ENCODE measurements at places on chromosomes 3 and 15.

DNA sequence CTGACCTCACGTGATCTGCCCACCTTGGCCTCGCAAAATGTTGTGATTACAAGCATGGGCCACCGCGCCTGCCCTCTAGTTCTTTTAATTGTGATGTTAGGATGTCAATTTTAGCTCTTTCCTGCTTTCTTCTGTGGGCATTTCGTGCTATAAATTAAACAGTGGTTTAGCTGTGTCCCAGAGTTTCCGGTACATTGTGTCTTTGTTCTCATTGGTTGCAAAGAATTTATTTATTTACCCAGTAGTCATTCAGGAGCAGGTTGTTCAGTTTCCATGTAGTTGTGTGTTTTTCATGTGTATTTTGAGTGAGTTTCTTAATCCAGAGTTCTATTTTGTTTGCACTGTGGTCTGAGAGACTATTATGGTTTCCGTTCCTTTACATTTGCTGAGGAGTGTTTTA is 30.1 kb downstream of the MYRIP start:
- DNase-seq, result no peak

DNA sequence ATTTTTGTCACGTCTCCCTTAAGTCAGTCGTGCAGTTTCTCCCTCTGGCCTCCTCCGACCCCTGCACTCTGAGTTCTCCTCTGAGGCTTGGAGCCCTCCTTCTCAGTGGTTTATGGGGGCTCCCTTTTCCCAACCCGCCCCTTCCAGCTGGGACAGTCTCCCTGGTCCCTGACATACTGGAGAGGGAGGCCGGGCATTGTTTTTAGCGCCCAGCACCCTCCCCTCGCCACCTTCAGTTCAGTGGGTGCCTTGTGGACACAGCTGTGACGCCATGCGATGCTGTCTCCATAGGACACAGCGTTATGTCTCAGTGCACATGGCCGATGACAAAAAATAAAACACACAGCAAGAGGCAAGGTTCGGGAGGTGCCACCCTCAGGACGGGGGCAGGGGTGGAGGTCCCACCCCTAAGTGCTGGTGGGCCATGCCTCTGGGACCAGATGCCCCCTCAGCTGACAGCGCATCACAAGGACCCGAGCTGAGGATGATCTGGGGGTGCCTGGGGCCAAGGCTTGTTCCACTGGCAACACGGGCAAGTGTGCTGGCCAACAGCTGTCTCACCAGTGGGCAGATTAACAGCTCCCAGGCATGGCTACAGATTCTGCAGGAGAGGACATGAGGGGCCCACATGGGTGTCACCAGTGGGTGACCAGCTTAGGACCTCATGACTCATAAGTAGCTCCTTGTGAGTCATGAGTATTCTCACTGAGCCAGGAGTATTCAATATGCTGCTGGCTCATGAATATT is 81.6 kb downstream of the PLXNA1 start:
- no peak for DNase-seq

GRCh38 chr3:82294609-82295008 is 533.2 kb upstream of the GBE1 start:
- DNase-seq, result no peak

DNA sequence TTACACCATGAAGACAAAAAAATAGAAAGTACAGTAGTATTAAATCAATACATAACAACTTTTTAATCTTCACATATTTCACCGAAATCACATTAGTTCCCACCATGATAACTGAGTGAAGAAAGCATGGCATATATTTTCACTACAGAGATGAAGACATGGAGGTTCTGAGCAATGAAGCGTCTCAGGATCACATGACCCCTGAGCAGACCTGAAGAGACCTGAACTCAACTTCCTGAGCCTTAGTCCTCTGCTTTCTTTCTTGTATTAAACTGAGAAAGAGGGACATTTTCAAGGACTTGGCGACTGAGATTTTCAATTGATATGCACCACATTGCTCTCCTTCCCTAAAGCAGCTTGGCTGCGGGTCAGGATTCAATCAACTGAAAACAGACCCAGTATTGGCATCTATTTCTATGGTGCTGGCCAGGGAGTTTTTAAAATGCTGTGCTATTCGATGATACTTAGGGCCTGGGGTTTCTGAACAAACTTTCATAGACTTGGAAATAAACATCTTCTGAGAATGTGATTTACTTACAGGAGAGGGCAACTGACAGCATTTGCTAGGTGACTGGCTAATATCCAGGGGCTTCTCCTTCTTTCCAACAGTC is 165.1 kb downstream of the LSAMP start:
- no peak for DNase-seq

GRCh38 chr3:61450866-61451265 is 110.5 kb upstream of the PTPRG start:
- DNase-seq, result no peak

DNA sequence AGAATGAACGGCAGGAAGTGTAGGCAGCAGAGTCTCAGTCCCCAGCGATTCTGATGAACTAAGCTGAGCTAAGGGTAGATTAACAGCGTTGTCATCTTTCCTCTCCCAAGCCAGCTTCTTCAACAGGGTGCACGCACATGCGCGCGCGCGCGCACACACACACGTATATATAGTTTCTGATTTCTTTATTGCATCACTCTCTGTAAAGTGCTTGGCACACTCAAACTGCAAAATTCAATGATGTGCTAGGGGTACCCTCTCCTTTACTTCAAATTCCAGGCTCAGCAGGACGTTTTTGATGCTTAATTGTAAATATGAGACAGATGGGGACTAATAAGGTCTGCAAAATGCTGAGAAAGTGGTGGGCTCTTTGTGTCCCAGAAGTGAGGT is 26.1 kb upstream of the VPS8 start:
- DNase-seq, result no peak

- DNase-seq, result no peak
These were observed 135.0 kb downstream of the STAG1 start for GRCh38 chr3:136617198-136617597.

DNA sequence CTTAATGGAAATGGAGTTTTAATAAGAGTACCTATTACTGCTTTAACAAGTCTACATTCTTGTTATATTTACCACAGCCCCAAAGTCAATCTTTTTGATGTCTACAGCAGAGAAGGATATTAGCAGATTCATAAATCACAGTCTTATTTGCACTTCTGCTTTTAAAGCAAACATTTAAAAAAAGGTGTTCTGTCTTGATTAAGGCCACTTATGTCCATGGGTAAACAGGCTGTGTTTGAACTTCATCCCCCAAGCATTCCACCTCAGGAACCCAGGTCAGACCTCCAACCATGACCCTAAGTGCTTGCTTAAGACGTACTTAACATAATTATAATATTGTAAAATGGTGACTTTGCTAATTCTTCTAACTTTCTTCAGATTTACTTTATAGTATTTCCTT is 113.4 kb downstream of the CMSS1 start:
- DNase-seq, result no peak

DNA sequence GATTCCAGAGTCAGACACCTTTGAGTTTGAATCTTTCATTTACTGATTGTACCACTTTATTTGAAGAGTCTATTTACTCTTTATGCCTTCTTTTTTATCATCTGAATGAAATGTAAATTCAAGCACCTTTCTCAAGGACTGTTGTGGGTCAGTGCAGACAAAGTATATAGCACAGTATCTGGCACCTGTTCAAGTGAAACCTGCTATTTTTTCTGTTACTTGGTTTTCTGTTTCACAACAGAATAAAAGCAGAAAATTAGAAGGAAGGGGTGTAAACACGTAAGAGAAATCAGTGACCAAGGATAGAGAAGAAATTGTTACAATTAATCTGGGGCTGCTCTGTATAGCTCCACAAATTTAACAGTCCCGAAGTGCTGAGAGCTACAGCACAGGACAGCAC is 357.4 kb downstream of the RSL24D1 start:
- no peak for DNase-seq

DNA sequence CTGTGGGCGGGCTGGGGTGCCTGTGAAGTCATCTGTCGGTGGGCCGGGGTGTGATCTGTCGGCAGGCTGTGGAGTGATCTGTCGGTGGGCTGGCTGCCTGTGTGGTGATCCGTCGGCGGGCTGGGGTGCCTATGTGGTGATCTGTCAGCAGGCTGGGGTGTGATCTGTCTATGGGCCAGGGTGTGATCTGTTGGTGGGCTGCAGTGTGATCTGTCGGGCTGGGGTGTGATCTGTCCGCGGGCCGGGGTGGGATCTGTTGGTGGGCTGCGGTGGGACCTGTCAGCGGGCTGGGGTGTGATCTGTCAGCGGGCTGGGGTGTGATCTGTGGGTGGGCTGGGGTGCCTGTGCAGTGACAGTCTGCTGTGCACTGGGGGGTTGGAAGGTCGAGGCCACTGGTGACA is 204.5 kb downstream of the XXYLT1 start:
- DNase-seq, result peak; percentile 3

GRCh38 chr3:156817646-156818272 is 8.4 kb upstream of the LEKR1 start:
- no peak for DNase-seq

GRCh38 chr3:24167429-24167828 is 222.3 kb downstream of the NR1D2 start:
- no peak for DNase-seq

- no peak for DNase-seq
These were observed 87.5 kb upstream of the GOLGA6B start for GRCh38 chr15:72566973-72567372.

DNA sequence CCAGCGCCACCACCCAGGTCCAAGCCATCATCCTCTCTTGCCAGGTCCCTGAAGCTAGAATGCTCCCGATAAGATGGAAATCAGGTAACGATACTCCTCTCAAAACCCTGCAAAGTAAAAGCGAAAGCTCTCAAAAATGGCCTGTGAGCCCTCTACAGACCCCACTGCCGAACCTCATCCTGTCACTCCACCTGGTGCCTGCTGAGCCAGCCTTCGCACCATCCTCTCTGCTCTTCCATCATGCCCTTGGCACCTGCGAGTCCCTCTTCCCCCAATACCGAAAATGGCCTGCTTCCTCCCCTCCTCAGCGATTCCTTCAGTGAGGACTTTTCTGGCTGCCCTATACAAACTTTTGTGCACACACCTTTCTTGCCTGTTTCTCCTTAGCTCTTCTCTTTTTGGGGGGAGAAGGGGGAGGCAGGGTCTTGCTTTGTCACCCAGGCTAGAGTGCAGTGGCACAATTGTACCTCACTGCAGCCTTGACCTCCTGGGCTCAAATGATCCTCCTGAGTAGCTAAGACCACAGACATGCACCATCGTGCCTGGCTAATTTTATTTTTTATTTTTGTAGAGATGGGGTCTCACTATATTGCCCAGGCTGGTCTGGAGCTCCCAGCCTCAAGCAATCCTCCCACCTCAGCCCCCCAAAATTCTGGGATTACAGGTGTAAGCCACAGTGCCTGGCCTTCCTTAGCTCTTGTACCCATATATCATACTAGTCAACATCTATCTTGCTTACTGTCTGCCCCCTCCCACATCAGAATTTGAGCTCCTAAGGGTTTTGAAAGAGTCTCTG is 3.0 kb downstream of the IDH2 start:
- DNase-seq, result no peak

DNA sequence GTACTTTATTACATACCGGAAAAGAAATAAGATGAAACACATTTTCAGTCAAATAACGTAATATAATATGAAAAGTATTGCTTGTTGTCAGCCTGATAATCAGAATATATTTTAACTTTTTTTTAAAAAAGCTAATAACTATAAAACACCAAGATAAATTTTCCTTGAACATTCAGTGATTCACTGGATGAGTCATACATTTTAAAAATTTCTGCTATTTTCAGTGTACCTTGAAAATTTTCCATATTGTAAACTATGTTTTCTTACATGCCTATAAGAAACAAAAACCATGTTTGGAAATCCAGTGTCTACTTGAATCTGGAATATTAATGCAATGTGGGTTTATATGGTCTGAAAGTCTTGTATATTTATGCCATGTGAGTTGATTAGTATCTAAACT is 36.3 kb upstream of the MEIS2 start:
- no peak for DNase-seq

DNA sequence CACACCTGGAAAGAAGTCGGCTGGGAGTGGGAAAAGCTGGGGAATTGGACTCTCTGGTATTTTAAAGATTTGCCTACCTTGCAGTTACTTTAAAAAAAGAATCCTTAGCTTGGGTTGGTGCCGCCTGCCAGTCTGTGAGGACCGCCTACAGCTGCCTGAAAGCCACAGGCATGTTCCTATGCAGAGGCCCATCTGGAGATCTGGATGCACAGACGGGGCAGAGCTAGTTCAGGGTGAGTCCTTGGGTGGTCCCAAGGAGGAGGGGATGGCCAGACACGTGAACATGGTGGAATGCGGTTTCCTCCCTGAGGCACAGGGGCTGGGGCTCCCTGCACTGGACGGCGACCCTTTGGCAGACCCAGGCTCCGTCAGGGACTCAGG is 113.2 kb upstream of the IQSEC1 start:
- DNase-seq, result no peak

DNA sequence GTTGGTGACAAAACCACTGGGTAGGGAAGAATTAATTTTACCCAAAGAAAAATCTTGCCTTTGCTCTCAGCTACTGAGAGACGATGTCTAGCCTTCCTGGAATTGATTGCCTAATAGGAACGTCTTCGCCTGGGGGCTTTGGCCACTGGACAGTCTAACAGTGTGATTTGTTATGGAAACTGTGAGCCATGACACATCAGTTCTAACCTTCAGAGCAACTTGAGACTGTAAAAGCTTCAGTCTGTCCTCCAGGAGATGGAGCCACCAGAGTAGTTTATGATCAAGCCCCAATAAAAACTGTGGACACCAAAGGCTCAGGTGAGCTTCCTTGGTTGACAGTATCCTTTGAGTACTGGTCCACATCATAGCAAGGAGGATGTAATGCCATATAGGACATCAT is 235.8 kb upstream of the TMCO5A start:
- no peak for DNase-seq

GRCh38 chr3:32681811-32682210 is 3.2 kb upstream of the CNOT10 start:
- no peak for DNase-seq

DNA sequence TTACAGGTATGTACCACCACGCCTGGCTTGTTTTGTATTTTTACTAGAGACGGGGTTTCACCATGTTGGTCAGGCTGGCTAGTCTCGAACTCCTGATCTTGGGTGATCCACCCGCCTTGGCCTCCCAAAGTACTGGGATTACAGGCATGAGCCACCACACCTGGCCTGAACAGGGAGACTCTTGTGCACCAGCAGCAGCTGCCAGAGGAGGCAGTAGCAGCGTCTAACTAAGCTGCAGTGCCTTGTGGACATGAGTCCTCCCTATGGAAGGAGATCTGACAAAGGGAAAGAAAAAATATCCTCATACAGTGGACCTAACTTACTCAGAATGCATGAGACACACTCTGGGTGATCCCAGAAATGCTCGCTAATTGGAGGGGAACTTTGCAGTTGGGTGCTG is 36.8 kb upstream of the NEO1 start:
- no peak for DNase-seq

DNA sequence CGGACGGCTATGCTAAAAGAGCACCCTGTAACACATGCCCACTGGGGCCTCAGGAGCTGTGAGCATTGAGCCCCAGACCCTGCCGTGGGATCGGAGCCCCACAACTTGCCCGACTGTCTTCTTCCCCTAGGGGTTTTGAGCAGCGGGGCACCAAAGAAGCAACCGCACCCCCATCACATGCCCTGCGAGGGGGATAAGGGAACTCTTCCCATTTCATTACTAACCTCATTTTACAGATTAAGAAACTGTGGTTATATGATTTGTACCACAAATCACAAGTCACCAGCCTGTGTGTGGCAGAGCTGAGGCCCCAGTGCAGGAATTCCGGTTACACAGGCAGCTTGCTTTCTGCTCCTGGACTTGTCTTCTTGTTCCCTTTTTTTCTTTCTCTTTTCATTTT is 86.2 kb downstream of the CD47 start:
- DNase-seq, result no peak

Measured in body of pancreas (tissue), 4 donors.